Uterus (tissue), 4 donors: ENCODE measurements at places on chromosomes 11 and 22. TPM values are rescaled to one million over a fixed set of nuclear protein-coding genes. Genes with fewer than 3 reads are reported as not detected.

KCNK4 gene
- total RNA-seq, result 0.61 TPM

RASGRP2 gene
- total RNA-seq, result 18.9 TPM

NEU3 gene
- 10.9 TPM for total RNA-seq

CTSF gene
- 89.1 TPM for total RNA-seq

OR8D4 gene
- not detected for total RNA-seq

DNA sequence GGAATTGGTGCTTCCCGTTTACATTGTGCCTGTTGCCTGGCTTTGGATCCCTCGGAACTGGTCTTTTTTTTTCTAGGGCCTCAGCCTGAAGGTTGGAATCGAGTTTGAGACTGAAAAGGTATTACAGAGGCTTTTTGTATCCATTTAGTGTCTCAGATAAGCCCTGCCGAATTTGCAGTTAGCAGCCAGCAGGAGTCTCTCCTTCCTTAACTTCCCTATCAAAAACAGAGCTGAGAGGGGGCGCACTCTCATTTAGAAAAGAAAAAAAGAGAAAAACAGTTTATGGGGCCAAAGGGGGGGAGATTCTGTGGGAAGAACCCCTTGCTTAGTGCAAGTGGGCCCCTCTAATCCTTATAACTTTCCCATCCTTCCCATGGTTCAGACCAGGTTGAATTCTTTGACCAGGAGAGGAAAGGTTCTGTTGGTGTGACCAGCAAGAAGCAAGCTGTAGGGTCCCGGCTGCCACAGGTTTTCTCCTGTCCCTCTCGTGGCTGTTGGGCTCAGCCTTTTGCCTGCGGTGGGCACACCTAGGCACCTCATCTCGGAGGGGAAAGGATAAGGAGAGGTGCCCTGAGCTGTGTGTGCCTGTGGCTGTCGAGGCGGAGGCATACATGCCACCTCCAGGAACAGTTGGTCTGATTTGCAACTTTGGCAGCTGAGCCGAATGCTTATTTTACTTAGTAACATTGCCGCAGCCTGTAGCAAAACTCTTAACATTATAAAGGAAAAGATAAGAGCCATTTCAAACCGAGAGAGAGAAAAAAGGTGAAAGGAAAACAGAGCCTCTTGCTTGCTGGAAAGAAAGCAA, 565.0 kb upstream of the CNTN5 start:
- H3K4me3 ChIP-seq, result no peak overlapping the region
- H3K27ac ChIP-seq, result no peak overlapping the region
- H3K36me3 ChIP-seq, result no peaks in the 10 kb centered on the region
- no peak for DNase-seq
- no peaks in the 10 kb centered on the region for H3K27me3 ChIP-seq

GRCh38 chr11:73939096-73939495, 11.7 kb upstream of the DNAJB13 start:
- no peak for DNase-seq
- H3K4me1 ChIP-seq, result no peaks in the 10 kb centered on the region
- H3K36me3 ChIP-seq, result no peaks in the 10 kb centered on the region
- no peaks in the 10 kb centered on the region for H3K27me3 ChIP-seq

- H3K4me3 ChIP-seq, result no peak overlapping the region
- H3K27me3 ChIP-seq, result peaks cover 5% of the 10 kb centered on the region
- no peak overlapping the region for H3K27ac ChIP-seq
These were observed 1.1 kb upstream of the TTLL8 start for GRCh38 chr22:50058906-50059880.

- peaks cover 30% of the 10 kb centered on the region for H3K4me1 ChIP-seq
- H3K36me3 ChIP-seq, result no peaks in the 10 kb centered on the region
- peak within 1 kb of the TSS; percentile 89 for H3K27ac ChIP-seq
- peak; percentile 94 for DNase-seq
These were observed at the start of gene DGCR8 for GRCh38 chr22:20079745-20080444. TSS of gene DGCR8 (plus strand) at chr22:20080241. CDS start at chr22:20085964, 5,723 bp downstream.

- no peaks in the 10 kb centered on the region for H3K27me3 ChIP-seq
- H3K27ac ChIP-seq, result no peak overlapping the region
- DNase-seq, result no peak
- H3K4me3 ChIP-seq, result no peak overlapping the region
- peaks cover under 1% of the 10 kb centered on the region for H3K4me1 ChIP-seq
These were observed 5.0 kb downstream of the KCNJ11 start for GRCh38 chr11:17383461-17383860.

DNA sequence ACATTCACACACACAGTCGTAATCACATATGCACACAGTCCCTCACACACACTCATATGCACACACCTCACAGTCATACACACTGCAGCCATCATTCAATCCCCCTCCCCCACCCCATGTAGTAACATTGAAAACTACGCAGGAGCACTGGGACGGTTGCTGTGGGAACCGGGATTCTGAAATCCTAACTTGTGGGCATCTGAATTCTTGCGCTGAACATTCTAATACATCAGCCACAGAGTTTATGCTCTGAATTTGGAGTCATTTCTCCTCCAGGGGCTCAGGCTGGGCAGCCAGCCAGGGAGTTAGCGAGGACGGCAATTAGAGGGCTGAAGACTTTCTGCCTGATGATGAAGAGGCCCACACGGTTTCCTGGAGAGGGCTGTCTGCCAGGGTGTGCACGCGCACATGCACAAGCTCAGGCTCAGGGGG, 32.7 kb downstream of the CD6 start:
- no peak overlapping the region for H3K27ac ChIP-seq
- no peak for DNase-seq
- H3K27me3 ChIP-seq, result no peaks in the 10 kb centered on the region
- H3K4me1 ChIP-seq, result peaks cover 12% of the 10 kb centered on the region
- H3K4me3 ChIP-seq, result no peak overlapping the region

GRCh38 chr11:17260020-17260419, 16.5 kb upstream of the NUCB2 start:
- no peak overlapping the region for H3K4me3 ChIP-seq
- no peak for DNase-seq
- no peaks in the 10 kb centered on the region for H3K36me3 ChIP-seq
- H3K27ac ChIP-seq, result no peak overlapping the region
- no peaks in the 10 kb centered on the region for H3K4me1 ChIP-seq

- H3K4me3 ChIP-seq, result no peak overlapping the region
- H3K36me3 ChIP-seq, result no peaks in the 10 kb centered on the region
- H3K27me3 ChIP-seq, result no peaks in the 10 kb centered on the region
- no peak overlapping the region for H3K27ac ChIP-seq
These were observed 90.3 kb downstream of the BLID start for GRCh38 chr11:122025757-122026156.

DNA sequence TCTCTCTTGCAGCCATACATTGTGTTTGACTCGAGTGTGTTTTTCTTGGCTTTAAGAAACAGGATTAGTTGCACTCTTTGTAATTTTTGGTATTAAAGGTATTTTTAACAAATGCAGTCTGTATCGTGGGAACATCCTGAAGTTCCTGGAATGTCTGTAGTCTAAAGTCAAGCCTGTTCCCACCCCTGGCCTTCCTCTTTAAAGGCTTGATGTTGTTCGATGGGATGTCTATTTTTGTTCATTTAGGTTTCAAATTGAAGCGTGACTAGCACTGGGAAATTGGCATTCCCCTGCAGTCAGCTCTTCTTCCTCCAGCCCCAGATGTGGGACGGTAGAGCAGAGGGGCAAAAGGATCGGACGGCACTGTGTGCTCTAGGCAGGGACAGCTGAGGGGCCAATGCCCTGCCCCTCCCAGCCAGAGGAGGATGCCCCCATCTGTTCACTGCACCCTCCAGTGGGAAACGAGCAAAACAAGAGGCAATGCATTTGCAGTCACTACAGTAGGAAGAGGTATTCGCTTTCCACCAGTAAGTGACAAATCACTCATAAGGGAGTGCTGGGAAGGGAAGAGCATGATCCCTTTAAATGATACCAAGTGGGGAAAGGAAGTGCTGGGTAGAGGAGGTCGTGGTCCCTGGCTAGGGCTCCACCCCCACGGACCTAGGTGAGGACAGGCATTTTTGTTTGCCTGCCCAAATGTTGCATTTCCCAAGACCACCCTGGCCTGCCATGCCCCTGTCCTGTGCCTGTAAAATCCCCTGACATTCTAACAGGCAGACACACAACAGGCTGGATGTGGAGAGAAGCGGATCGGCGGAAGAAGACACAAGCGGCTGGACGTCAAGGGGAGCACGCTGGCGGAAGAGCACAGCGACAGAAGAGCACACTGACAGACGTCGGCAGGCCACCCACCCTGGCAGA, 47.4 kb upstream of the SEPTIN5 start:
- no peak overlapping the region for H3K4me3 ChIP-seq
- no peak for DNase-seq
- no peaks in the 10 kb centered on the region for H3K4me1 ChIP-seq
- H3K36me3 ChIP-seq, result no peaks in the 10 kb centered on the region

GRCh38 chr11:10305262-10305963, 540 bp downstream of the ADM start:
- H3K4me3 ChIP-seq, result peak overlapping the region; percentile 53
- peak; percentile 42 for DNase-seq
- H3K27me3 ChIP-seq, result no peaks in the 10 kb centered on the region
- H3K36me3 ChIP-seq, result no peaks in the 10 kb centered on the region

- H3K27ac ChIP-seq, result no peak overlapping the region
- H3K27me3 ChIP-seq, result no peaks in the 10 kb centered on the region
- H3K36me3 ChIP-seq, result no peaks in the 10 kb centered on the region
These were observed 3.2 kb downstream of the ARVCF start for GRCh38 chr22:20013382-20013871.

DNA sequence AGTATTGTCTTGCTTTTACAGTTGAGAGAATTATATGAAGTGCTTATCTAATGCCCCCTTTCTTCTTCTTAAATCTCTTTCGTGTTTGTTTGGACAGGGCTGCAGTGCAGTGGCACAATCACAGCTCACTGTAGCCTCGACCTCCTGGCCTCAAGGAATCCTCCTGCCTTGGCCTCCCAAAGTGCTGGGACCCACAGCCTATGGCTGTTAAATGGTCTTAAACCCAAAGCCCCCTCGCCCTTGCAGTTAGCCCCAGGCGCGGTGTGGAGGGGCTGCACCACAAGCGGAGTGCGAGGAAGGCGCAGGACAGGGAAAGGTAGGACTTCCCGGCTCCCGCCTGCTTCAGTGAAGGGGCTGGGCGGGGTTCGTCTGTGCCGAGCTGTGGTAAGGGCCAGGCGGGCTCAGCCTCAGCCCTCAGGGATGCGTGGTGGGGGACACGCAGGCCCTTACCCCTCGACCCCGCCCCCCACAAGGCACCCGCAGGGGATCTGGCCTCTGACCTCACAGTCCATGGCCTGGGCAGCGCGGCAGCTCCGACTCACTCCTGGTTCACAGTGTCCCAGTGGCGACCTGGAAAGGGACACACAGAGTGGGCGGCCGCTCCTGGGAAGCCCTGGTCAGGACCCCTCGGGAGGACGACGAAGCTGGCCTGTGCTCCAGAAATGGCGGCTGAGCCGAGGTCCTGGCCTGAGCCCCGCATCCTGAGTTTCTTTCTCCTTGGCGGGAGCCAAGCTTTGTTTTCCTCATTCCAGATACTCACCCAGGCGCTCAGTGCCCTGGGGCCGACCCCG, 24.5 kb downstream of the BID start:
- H3K4me1 ChIP-seq, result no peaks in the 10 kb centered on the region
- no peaks in the 10 kb centered on the region for H3K27me3 ChIP-seq
- no peaks in the 10 kb centered on the region for H3K36me3 ChIP-seq
- H3K27ac ChIP-seq, result no peak overlapping the region
- H3K4me3 ChIP-seq, result no peak overlapping the region

GRCh38 chr22:37135023-37135422, 14.7 kb downstream of the IL2RB start:
- no peak overlapping the region for H3K4me3 ChIP-seq
- H3K27ac ChIP-seq, result no peak overlapping the region
- H3K36me3 ChIP-seq, result no peaks in the 10 kb centered on the region
- no peaks in the 10 kb centered on the region for H3K27me3 ChIP-seq
- DNase-seq, result no peak
- H3K4me1 ChIP-seq, result no peaks in the 10 kb centered on the region

GRCh38 chr22:50201191-50202129, 649 bp downstream of the SELENOO start:
- H3K4me3 ChIP-seq, result peak overlapping the region; percentile 60
- DNase-seq, result no peak
- peak overlapping the region; percentile 70 for H3K27ac ChIP-seq
- no peaks in the 10 kb centered on the region for H3K4me1 ChIP-seq
- H3K27me3 ChIP-seq, result no peaks in the 10 kb centered on the region

GRCh38 chr11:128593281-128593680, 5.9 kb upstream of the ETS1 start:
- H3K36me3 ChIP-seq, result no peaks in the 10 kb centered on the region
- H3K27ac ChIP-seq, result no peak overlapping the region
- H3K4me1 ChIP-seq, result no peaks in the 10 kb centered on the region
- H3K4me3 ChIP-seq, result no peak overlapping the region

DNA sequence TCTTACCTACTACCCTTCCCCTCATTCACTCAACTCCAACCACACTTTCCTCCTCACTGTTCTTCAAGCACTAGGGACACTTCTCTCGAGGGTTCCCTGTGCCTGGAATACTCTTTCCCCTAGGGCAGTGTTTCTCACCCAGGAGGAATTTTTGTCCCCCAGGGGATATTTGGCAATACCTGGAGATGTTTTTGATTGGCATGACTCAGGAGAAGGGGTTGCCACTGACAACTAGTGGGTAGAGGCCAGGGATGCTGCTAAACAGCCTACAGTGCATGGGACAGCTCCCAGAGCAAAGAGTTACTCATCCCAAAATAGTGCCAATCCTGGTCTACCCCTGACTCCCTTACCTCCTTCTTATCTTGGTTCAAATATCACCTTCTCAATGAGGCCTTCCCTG, 40.0 kb downstream of the BTG4 start:
- H3K4me1 ChIP-seq, result no peaks in the 10 kb centered on the region
- no peaks in the 10 kb centered on the region for H3K36me3 ChIP-seq
- H3K27me3 ChIP-seq, result no peaks in the 10 kb centered on the region
- no peak overlapping the region for H3K4me3 ChIP-seq
- DNase-seq, result no peak

GRCh38 chr11:30960387-30960992, 374.3 kb upstream of the MPPED2 start:
- H3K4me1 ChIP-seq, result no peaks in the 10 kb centered on the region
- no peak overlapping the region for H3K27ac ChIP-seq
- H3K4me3 ChIP-seq, result no peak overlapping the region
- no peak for DNase-seq
- no peaks in the 10 kb centered on the region for H3K27me3 ChIP-seq

DNA sequence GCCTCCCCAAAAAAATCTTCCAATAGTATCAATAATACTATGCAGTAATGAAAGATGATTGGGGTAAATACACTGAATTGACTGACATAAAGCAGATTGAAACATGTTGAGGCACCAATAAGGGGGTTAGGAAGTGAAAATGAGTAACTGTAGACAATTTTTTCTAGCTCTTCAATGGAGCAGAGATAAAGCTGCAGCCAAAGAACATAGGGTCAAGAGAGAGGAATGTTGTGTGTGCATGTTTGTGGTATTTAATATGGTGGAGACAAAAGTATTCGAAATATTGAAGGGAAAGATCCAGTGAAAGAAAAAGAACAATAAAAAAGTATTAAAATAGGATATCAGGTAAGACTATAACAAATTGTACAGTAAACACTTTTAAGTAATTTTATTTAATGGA, 450.0 kb upstream of the CCDC179 start:
- DNase-seq, result no peak
- H3K27ac ChIP-seq, result no peak overlapping the region
- H3K4me1 ChIP-seq, result no peaks in the 10 kb centered on the region
- H3K4me3 ChIP-seq, result no peak overlapping the region
- no peaks in the 10 kb centered on the region for H3K36me3 ChIP-seq

GRCh38 chr11:93166862-93167261, 30.9 kb downstream of the SLC36A4 start:
- H3K27ac ChIP-seq, result no peak overlapping the region
- no peaks in the 10 kb centered on the region for H3K4me1 ChIP-seq
- H3K27me3 ChIP-seq, result no peaks in the 10 kb centered on the region
- H3K36me3 ChIP-seq, result no peaks in the 10 kb centered on the region
- no peak overlapping the region for H3K4me3 ChIP-seq
- DNase-seq, result no peak
